Natural killer cell (primary cell): ENCODE measurements at places on chromosomes 2 and 18. TPM values are rescaled to one million over a fixed set of nuclear protein-coding genes. Genes with fewer than 3 reads are reported as not detected.
A peak's percentile ranks its signal among the peaks of the same experiment; 100 is the strongest.

GRCh38 chr2:189799531-189799930 lies 15.3 kb downstream of the PMS1 start:
- DNase-seq = no peak
- H3K36me3 ChIP-seq = peaks cover 39% of the 10 kb centered on the region
- H3K4me1 ChIP-seq = no peaks in the 10 kb centered on the region
- H3K4me3 ChIP-seq = no peak overlapping the region
- no peak overlapping the region for H3K27ac ChIP-seq

- no peaks in the 10 kb centered on the region for H3K36me3 ChIP-seq
- H3K4me3 ChIP-seq = peak overlapping the region; percentile 91
- peak; percentile 65 for DNase-seq
- peak overlapping the region; percentile 95 for H3K27ac ChIP-seq
- no peaks in the 10 kb centered on the region for H3K27me3 ChIP-seq
Observed at GRCh38 chr2:64751286-64752260, 97.9 kb upstream of the SERTAD2 start.

DNA sequence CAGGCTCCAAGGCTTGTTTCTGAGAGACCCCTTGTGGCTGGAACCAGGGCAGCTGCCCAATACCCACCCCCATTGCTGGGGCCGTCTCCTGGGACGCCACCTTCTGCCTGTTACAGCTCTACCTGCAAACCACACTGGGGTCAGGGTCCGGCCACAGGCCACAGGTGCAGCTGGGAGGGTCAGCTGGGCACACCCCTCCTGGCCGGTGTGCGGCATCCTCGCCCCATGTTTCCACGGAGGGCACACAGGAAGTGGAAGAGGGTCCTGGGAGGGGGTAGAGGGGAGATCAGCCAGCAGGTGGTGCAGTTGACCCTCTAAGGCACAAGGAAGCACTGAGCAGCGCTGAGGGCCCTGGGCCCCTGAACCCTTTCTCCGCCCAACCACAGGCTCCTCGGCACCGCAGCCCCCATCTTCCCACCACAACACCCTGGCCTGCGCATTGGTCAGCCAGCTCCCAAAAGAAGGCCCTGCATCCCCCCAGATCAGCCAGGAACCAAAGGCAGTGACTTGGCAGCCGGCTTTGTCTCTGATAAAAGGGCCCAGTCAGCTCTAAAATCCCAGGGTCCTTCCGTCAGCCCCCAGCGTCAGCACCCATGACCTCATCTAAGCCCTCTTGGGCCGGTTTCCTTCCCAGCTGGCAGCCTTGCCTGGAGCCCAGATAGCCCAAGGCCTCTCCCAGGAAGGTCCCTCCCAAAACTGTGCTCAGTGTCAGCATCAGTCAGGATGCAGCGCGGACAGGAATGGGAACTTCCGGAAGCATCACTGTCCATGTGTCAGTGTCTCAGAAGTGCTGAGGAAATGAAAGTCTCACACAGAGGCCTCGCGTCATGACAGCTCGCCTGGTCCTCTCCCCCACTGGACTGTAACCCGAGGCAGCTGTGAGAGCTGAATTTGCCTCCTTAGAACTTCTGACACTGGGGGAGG lies 1.7 kb downstream of the ERFE start:
- peaks cover 11% of the 10 kb centered on the region for H3K27me3 ChIP-seq
- no peak overlapping the region for H3K27ac ChIP-seq

Gene PSMG2
- 63.4 TPM for total RNA-seq

- no peaks in the 10 kb centered on the region for H3K27me3 ChIP-seq
- no peaks in the 10 kb centered on the region for H3K4me1 ChIP-seq
- no peaks in the 10 kb centered on the region for H3K36me3 ChIP-seq
- no peak overlapping the region for H3K4me3 ChIP-seq
Observed at GRCh38 chr18:39854291-39854690, 2100.7 kb upstream of the PIK3C3 start.

Gene RIOK3
- total RNA-seq = 164 TPM

Gene CDH20
- total RNA-seq = 0.10 TPM
